ENCODE measurements at places on chromosomes 6 and 20. TPM values are rescaled to one million over a fixed set of nuclear protein-coding genes. Genes with fewer than 3 reads are reported as not detected.

- no peaks in the 10 kb centered on the region for H3K36me3 ChIP-seq
- no peak overlapping the region for H3K4me3 ChIP-seq
- no peaks in the 10 kb centered on the region for H3K27me3 ChIP-seq
Measured at GRCh38 chr20:1685304-1686052, 27.9 kb upstream of the SIRPG start.

- H3K27ac ChIP-seq, result no peak overlapping the region
- DNase-seq, result no peak
- H3K27me3 ChIP-seq, result no peaks in the 10 kb centered on the region
- H3K4me3 ChIP-seq, result no peak overlapping the region
- H3K36me3 ChIP-seq, result no peaks in the 10 kb centered on the region
Measured at GRCh38 chr6:26008470-26008869, 45.9 kb downstream of the TRIM38 start.

DNA sequence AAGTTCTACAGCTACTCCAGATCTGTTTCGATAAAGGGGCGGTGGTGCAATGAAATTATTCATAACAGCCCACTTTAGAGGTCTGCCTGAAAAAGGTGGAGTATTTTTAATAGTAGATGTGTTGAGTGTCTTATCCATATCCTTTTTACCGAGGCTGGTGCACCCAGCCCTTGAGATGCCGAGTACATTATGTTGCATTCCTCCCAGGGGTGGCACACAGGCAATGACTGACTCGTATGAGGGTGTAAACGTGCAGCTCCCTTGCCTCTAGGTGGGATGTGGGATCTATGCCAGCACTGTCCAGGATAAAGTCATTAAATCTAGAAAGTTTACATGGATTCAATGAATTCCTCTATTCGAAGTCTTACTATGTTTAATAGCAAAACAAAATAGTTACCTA is 355.6 kb downstream of the PLCB1 start:
- H3K4me3 ChIP-seq, result no peak overlapping the region
- no peak overlapping the region for H3K27ac ChIP-seq
- no peaks in the 10 kb centered on the region for H3K27me3 ChIP-seq
- no peaks in the 10 kb centered on the region for H3K4me1 ChIP-seq
- no peaks in the 10 kb centered on the region for H3K36me3 ChIP-seq

MAFB gene
- 16.6 TPM for total RNA-seq

TCP11 gene
- not detected for total RNA-seq

- H3K36me3 ChIP-seq, result no peaks in the 10 kb centered on the region
- no peak overlapping the region for H3K27ac ChIP-seq
- DNase-seq, result no peak
Measured at GRCh38 chr6:39657355-39658135, 67.7 kb downstream of the KIF6 start.

DNA sequence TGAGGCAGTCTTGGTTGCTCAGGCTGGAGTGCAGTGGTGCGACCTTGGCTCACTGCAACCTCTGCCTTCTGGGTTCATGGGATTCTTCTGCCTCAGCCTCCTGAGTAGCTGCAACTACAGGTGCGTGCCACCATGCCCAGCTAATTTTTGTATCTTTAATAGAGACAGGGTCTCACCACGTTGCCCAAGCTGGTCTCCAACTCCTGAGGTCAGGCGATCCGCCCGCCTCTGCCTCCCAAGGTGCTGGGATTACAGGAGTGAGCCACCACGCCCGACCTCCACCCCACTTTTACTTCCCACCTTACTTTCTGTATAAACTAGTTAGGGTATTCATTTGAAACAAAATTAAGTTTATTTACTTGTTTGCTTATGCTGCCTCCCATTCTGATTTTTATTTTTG is 86.5 kb downstream of the NCOA3 start:
- H3K4me3 ChIP-seq, result no peak overlapping the region
- H3K27ac ChIP-seq, result no peak overlapping the region
- DNase-seq, result no peak
- peaks cover 10% of the 10 kb centered on the region for H3K4me1 ChIP-seq
- no peaks in the 10 kb centered on the region for H3K36me3 ChIP-seq

DNA sequence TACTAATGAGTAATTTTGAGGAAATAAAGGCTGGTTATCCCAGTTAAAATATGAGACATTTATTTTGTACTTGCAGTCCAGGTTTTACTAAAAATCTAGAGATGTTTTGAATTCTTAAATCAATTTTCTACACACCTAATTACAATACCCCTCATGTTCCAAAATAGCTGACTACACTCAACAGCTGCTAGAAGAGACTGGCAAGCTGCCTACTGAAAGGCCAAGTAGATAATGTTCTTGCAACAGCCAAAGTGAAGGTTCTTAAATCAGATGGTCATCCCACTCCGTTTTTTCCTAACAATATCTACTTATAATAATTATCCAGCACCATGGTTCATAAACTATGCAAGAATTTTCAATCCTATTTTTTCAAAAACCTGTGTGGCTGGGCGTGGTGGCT is 69.0 kb downstream of the DTNBP1 start:
- no peak overlapping the region for H3K27ac ChIP-seq
- H3K4me3 ChIP-seq, result no peak overlapping the region
- no peak for DNase-seq
- no peaks in the 10 kb centered on the region for H3K27me3 ChIP-seq
- no peaks in the 10 kb centered on the region for H3K4me1 ChIP-seq

PRPH2 gene
- total RNA-seq, result not detected

DNA sequence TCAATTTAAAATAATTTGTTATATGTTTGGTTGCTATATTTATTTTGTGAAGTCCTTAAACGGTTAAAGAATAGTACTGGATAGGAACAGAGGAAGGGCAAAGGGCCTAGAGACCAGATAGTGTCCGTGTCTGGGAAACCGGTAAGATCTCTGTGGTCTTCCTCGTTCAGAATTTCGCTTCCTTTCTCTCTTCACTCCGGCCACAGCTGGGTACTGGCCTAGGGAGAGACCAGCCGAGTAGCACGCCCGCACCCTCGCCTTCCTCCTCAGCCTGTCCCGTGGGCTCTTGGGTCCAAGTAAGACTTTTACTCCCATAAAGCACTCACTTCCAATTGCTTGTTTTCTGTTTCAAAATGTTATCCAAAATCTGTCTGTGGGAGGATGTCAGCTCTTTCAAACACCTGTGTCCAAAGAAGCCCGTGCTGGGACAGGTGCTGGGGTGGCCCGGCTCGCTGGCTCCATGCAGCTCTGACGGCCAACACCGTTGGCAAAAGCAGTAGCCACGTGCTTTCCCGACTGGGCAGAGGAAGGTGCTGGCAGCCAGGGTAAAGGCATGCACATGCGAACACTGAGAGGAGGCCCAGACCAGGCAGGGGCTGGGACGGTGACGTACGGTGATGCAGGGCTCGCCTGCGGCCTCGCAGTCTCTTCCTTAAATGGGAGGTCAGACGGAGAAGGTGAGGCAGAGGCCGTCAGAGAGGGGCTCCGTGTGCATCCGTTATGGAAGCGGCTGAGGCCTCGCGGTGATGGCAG is 112.2 kb downstream of the IRF4 start:
- H3K4me1 ChIP-seq, result no peaks in the 10 kb centered on the region
- no peak overlapping the region for H3K27ac ChIP-seq
- no peaks in the 10 kb centered on the region for H3K27me3 ChIP-seq
- no peak for DNase-seq

DNA sequence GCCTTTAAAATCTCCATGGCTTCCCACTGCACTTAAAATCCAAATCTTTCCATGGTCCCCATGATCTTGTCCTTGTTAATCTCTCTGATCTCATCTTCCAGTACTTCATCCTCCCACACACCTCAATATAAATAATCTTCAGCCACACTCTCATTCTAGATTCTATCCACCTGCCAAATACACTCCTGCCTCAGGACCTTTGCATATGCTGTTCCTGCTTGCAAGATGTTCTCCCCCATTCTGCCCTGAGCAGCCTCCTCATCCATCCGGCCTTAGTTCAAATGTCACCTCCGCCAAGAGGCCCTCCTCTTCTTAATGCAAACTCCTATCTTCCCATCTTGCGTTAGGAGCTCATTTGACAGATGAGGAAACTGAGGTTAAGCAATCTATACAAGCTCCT is 77.4 kb downstream of the PREX1 start:
- H3K36me3 ChIP-seq, result no peaks in the 10 kb centered on the region
- H3K4me3 ChIP-seq, result no peak overlapping the region
- H3K4me1 ChIP-seq, result no peaks in the 10 kb centered on the region
- H3K27me3 ChIP-seq, result no peaks in the 10 kb centered on the region
- no peak overlapping the region for H3K27ac ChIP-seq
